Right cardiac atrium (tissue), 5 donors: ENCODE measurements at places on chromosomes 6 and 20.

GRCh38 chr6:123118811-123119210, 122.8 kb downstream of the CLVS2 start:
- DNase-seq = no peak

DNA sequence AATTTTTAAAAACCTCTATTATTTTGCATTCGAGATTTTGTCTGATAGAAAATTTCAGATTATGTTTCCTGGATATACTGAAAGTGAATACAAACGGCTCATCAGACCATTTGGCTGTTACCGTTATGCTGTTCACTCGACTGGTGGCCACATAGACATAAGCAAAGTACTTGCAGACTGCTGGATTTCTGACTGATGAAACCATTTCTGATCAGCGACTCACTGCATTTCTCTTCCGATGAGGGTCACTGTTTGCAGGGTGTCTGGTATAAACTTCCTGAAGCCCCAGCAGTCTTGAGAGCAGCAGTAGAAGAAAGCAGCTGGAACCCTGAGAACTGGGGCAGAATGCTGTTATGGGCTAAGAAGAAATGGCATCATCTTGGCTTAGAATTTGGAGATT, 17.7 kb downstream of the SNX9 start:
- no peak for DNase-seq

DNA sequence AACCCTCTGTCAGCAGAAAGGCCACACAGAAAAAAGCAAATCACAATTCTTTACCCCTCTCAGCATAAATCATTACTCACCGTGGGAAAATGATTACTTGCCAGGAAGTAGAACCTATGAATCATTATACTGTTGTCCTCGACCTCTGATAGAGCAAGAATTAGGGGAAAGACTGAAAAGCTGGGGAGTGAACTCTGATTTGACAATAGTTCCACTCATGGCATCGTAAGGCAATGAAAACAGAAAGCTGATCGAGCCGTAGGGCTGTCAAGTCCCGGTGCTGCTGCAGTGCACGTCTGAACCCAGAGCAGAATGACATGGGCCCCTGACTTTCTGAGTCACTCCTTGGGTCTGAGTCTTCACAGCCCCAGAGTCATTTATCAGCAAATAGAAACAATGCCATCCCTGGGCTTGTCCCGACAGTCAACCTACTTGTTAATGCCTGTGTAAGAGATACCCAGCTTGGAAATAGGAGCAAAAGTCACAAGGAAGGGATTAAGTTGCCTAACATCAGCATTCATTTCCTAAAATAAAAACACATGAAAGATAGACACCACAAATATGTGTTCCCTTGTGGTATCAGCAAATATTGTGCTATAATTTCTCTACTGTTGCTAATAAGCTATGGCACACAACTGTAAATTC, 224.8 kb upstream of the MARCKS start:
- no peak for DNase-seq

GRCh38 chr20:15767999-15768741, 805.1 kb downstream of the KIF16B start:
- no peak for DNase-seq

DNA sequence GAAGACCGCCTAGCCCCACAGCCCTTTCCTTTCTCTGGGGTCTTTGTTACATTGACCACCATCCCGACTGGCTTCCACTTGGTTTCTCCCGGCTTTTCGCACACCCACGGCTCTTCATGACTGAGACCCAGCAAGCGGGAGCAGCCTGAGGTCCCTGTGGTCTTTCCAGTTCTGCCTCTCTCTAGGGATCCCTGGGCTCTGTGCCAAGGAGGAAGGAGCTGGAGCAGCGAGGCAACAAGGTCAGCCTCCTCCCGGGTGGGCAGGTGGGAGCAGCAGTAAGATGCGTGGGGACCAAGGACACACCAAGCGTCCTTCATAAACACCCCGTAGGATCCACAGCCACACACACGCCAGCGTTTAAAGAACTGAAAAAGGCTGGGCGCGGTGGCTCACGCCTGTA, 29.6 kb upstream of the MRGBP start:
- peak; percentile 43 for DNase-seq

GRCh38 chr6:138403324-138403800, 661 bp upstream of the HEBP2 start:
- peak; percentile 82 for DNase-seq

DNA sequence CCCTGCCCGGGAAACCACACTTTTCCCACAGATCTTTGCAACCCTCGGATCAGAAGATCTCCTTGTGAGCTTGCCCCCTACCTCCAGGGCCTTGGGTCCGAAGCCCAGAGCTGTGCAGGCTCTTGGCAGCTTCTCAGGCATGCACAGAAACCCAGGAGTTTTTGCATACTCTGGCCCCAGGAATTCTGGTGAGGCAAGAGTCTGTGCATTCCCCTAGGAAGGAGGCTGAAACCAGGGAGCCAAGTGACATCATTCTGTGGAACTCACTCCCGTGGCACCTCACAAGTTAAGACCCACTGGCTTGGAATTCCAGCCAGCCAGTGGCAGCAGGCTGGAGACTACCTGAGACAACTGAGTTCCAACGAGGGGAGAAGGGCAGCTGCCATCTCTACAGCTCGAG, 100.1 kb downstream of the TNFRSF21 start:
- DNase-seq = no peak

DNA sequence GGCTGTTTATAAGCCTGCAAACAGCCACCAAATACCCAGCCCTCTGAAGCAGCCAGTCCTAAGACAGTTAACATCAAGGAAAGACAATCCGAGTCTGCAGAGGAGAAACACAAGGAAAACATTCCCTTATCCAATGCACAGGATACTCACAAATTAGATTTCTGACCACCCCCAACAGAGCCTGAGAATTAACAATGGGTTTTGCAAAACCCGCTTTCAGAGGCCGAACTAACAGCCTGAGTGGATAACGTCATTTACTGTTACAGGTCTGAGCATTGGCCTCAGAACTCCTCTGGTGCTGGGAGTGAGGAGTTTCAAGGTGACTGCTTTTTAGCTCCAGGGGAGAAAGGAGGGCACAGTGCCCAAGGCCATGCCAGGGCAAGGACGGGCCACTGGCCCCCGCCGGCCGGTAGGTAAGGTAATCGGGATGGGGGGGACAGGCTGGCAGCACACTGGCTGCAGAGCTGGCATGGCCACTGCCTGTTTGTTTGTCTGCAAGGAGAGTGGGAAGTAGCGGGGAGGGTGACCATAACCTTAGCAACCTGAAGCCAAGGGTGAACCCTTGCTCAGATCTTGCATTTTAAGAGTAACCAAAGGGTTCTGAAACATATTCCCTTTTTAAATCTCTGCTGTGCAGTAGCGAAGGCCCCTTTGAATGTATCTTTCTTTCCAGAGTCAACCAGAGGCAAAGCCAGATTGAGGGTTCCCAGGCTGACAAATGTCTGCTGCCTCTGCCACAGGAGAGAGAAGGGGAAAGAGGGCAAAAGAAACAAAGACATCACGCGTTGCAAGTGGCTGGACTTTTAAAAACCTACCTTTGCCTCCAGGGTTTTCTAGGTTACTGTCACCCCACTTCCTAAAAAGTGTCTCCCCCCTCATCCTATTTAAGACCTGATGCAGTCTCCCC, 3.9 kb downstream of the ZMYND8 start:
- DNase-seq = peak; percentile 70

- DNase-seq = no peak
These were observed 201.7 kb upstream of the SASH1 start for GRCh38 chr6:148140772-148141557.

- no peak for DNase-seq
These were observed 428.6 kb downstream of the HACE1 start for GRCh38 chr6:104431096-104431495.

GRCh38 chr6:34829137-34829536, 37.3 kb downstream of the BLTP3A start:
- DNase-seq = no peak

DNA sequence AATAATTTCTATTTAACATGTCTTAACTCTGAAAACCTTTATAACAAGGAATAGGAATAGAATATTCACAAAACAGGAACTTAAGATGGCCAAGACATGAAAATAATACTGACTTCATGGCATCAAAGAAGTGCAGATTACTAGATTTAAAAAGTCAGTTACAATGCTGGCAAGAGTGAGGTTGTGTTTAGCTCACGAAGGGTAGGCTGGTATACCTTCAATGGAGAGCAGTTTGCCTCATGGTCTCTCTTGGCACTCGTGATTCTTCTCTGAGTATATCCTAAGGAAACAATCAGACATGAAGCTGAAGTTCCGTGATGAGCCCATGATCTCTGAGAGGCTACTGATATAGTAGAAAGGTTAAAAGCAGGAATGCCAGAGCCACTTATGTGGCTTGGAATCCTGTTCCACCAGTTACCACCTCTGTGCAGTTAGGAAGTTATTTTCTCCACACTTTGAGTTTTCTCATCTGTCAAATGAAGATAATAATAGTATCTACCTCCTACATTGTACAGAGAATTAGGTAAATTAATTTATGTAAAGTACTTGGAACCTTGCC, 7.2 kb downstream of the NCOA7 start:
- no peak for DNase-seq

DNA sequence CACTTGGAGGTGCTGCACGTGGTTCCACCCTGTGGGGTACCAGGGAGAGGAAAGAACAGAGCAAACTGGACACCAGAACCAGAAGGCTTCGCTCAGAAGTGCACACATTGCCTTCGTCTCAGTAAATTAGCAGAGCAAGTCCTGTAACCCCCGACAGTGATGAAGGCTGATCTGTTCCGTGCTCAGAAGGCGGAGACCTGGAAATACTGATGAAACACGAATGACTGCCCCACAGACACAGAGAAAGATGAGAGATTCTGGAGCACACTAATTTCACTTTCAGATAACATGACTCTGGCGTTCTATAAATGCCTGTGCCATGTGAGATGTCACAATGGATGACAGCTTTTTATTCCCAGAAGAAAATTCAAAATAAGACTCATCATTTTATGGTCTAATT, 44.2 kb upstream of the CCR6 start:
- no peak for DNase-seq

DNA sequence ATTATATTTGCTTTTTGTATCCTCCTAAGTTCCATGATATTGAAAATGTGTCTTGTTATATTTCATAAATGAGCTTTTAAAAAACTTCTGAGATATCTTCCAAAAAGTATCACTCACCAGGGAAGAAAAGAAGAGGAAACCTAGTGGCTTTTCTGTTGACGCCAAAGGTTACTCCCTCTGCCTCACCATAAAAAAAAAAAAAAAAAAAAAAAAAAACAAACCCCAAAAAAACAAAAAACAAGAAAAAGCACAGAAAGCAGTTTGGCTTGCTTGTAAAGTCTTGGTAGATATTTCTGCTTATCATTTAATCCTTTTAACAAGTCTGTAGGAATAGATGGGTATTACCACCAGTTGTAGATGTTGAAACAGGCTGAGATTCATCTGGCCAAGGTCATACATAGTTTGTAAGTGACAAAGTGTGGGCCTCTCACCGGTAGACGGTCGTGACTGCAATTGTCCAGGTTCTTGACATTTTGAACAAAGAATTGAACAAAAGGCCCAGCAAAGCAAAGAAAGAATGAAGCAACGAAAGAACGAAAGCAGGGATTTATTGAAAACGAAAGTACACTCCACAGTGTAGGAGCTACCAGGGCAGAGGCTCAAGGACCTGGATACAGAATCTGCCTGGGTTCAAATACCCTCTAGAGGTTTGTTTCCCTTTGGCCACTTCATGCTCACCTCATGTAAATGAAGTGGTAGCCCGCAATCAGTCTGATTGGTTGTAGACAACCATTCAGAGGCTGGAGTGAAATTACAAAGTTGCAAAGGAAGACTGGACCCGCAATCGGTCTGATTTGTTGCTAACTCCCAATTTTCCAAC, 11.6 kb upstream of the ELOVL5 start:
- no peak for DNase-seq

DNA sequence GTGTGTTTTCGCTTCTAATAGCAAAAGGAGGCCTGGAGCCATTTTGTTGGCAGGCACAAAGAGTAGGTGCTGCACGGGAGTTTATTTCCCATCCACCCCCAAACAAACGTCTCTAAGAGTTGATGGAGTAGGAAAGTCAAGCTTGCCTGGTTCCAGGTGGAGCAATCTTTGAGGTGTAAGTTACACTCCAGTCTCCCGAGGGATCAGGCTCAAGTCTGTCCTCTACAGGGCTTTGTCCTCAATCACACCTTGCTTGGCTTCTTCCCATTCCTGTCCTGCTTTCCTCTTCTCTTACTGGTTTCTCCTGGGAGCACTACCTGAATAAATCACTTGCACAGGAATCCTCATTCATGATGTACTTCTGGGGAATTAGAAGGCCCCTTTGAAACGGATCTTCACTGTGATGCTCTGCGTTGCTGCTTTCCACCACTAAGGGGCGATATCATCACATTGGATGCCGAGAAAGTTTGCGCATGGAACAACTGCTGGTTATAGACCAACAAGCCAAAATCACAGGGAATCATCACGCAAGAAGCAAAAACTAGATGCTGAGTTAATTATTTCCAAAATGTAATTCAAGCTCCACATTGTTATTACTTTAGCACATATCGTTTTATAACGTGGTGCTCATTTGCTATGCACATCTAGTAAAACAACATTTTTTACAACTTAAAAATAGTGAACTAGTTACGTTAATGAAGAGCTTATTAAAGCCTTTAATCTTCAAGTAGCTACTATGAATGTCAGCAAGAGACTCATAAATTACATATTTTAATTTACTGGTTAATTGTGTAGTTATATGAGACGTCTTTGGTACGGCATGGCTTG, 156.8 kb downstream of the DNAH8 start:
- DNase-seq = no peak

- DNase-seq = no peak
These were observed 86.5 kb downstream of the CRYBG1 start for GRCh38 chr6:106446983-106447382.

- DNase-seq = no peak
These were observed 8.3 kb downstream of the SLPI start for GRCh38 chr20:45246109-45246508.

- no peak for DNase-seq
These were observed 28.2 kb downstream of the POPDC3 start for GRCh38 chr6:105151644-105152043.

- DNase-seq = no peak
These were observed 7.5 kb downstream of the BEND6 start for GRCh38 chr6:56962441-56962840.

DNA sequence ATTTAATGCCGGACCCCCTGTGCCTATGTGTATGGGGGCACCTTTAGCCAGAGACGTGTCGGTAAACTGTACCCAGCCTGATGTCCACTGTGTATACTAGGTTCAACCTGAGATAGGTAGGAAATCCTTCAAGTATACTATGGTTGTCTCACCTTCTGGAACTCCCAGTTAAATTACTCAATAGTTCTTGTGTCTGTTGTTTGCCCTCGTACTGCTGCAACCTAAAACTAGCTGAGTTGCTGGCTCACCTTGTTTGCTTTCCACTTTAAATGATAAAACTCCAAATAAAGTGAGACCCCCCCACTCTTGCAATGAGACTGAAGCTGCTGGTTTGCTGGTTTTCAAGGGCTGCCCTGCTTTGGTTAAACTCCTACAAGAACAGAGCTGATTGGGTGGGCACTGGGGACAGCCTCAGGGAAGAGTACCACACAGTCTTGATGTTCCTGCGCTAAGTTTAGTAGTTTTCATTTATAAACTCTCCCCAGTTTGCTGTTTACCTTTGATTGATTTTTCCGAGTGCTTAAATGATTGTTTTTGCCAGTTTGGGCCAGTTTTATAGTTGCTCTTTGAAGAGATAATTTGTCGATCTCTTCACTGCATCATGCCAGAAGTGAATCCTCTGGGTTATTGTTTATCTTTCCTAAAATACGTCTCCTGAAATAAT, 1281.8 kb upstream of the MAP3K7 start:
- DNase-seq = no peak

- DNase-seq = no peak
These were observed 132.3 kb downstream of the PFDN4 start for GRCh38 chr20:54340206-54340605.

- DNase-seq = no peak
These were observed 524.2 kb downstream of the CDH26 start for GRCh38 chr20:60482221-60483008.
